ENCODE measurements at places on chromosomes 11 and 22. TPM values are rescaled to one million over a fixed set of nuclear protein-coding genes. Genes with fewer than 3 reads are reported as not detected.
A peak's percentile ranks its signal among the peaks of the same experiment; 100 is the strongest.

GRCh38 chr22:41286639-41287091, 678 bp upstream of the RANGAP1 start:
- no peaks in the 10 kb centered on the region for H3K27me3 ChIP-seq
- H3K4me3 ChIP-seq, result peak overlapping the region; percentile 88
- H3K4me1 ChIP-seq, result peaks cover 27% of the 10 kb centered on the region
- peaks cover 12% of the 10 kb centered on the region for H3K36me3 ChIP-seq
- DNase-seq, result no peak

DNA sequence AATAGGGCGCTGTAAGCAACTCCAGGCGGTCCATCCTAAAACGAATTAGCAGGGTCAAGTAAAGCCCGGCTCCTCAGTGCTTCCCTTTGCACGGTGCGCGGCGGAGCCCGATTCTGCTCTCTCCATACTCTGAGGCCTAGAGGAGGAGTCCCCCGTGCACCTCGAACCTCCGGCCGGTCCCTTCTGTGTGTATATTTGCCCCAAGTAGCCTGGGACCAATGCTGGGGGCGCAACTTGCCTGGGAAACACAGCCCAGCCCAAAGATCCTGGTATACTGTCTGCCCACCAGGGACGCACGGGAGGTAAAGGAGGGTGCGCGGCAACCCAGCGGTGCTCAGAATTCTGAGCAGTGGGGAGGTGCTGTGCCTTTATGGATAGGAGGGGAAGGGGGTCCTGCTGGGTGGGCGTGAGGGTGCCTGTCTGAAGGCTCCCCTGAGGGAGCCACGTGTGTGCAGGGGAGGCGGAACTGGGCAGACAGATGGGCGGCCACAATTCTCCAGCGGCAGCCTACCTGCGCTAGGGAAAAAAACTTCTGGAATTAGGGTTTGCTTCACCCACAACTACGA, 4.8 kb upstream of the TBX1 start:
- H3K27me3 ChIP-seq, result peaks cover 38% of the 10 kb centered on the region
- no peak overlapping the region for H3K4me3 ChIP-seq
- H3K36me3 ChIP-seq, result peaks cover 9% of the 10 kb centered on the region

Gene OR4A16
- not detected for total RNA-seq

Gene IGLL1
- total RNA-seq, result not detected

All from natural killer cell treated with Interleukin-12 subunit alpha and Interleukin-12 subunit beta and Interleukin-15 and Interleukin-18, amount 100 ng/mL, for 72 hours (primary cell).